T-cell (primary cell): ENCODE measurements at places on chromosomes 5 and 9.

GRCh38 chr5:73201547-73202513 lies 28.8 kb downstream of the TMEM174 start:
- peak; percentile 67 for DNase-seq

- no peak for DNase-seq
Measured at GRCh38 chr5:10849278-10849677, 88.2 kb upstream of the DAP start.

DNA sequence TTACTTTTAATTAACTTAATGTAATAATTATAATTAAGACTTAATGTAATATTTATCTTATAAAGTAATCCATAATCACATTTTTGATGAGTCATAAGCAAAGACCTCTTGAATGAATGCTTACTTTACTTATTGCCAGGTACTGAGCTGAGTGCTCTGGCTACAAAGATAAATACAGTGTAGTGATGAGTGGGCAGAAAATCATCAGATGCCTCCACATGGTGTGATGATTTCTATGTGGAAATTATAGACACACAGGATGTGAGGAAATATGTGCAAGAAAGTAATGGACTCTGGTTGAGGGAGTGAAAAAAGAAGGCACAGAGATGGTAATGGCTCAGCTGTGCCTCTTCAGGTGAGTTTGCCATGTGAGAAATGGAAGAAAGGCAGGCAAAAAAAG lies 422.6 kb upstream of the CD180 start:
- DNase-seq, result no peak

DNA sequence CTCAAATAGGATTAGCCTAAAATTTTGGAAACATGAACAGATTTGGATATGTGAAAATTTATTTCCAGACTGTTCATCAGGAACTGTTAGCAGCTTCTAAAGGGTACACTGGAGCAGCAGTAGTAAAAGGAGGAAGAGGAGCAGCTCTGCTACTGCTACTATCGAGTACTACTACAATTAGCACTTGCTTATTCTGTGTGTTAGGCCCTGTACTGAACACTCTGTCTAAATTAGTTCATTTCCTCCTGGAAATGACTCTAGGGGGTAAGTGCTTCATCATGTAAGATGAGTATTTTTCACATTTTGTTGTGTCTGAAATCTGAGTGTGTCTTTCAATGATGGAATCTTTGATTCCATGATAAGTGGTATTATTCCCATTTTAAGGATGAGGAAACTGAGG lies 9.8 kb downstream of the CD274 start:
- no peak for DNase-seq

GRCh38 chr5:35319333-35320002 lies 89.2 kb upstream of the PRLR start:
- DNase-seq, result no peak

DNA sequence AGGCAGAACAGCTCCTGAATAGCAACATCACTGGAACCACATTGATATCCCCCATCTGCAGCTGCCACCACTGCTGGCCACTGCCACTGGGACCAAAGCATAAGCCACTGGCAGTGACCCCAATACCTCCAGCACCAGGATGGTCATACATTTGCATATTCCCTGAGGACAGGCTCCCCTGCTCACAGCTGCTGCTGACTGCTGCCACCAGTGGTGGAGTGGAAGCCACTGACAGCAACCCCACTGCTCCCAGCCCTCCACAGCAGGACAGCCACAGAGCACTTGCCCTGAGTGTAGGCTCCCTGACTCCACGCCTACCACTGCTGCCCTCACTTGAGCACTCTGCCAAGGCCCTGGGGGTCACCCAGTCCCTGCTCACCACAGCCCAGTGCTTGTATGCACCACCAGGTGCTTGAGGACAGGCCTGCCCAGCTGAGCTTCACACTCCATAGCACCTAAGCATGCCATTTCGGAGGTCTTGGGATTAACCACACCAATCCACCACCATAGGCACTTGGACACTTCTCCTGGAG lies 327.4 kb upstream of the RPS23 start:
- DNase-seq, result no peak

DNA sequence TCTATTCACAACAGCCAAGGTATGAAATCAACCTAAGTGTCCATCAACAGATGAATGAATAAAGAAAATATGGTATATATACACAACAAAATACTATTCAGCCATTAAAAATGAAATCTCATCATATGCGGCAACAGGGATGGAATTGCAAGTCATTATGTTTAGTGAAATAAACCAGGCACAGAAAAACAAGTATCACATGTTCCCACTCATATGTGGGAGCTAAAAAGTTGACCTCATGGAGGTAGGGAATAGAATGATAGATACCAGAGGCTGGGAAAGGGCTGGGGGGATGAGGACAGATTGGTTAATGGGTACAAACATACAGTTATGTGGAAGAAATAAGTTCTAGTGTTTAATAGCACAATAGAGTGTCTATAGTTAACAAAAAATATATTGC lies 149.7 kb downstream of the DEPDC1B start:
- no peak for DNase-seq

DNA sequence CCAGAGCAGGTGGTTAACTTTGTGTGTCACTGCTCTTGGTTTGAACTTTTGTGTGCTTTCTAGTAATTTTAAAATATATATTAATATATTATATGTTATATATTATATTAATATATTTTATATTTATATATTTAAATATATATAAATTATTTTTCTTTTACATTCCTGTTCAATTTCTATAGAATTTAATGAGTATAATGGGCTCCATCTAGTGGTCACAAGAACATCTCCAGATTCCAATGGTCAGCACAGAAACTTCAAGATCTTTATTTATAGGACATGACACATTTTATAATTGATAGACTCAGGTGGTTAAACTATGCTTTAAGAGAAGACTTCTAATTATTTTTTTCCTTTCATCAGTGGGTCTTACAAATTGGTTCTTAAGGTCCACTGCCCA lies 39.1 kb downstream of the COL23A1 start:
- no peak for DNase-seq

DNA sequence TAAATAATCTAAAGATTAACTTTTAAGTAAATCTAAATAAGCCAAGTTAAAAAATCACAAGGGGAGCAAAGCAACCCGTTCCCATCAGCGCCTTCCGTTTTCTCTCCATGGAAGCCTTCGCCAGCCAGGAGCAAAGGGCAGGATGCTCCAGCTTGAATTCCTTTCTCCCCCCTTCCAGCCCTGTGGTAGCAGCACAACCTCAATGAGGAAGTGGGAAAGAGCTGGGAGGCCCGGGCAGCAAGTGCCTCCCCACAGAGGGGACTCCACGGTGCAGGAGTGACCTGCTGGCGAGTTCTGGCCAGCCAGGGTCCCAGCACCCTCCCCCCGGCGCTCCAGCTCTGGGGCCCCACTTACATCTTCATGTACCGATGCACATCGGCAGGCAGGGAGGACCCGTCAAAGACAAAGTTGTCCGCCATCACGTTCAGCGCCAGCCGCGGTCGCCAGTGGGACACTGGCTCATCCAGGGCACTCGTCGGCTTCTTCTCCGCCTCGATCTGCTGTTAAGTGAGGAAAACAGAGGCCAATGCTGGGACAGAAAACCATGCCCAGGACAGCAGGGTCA lies 6.3 kb downstream of the CLPTM1L start:
- no peak for DNase-seq
